ENCODE measurements at places on chromosomes 5 and 9. TPM values are rescaled to one million over a fixed set of nuclear protein-coding genes. Genes with fewer than 3 reads are reported as not detected.

Gene TOPORS
- 20.4 TPM for polyA plus RNA-seq

DNA sequence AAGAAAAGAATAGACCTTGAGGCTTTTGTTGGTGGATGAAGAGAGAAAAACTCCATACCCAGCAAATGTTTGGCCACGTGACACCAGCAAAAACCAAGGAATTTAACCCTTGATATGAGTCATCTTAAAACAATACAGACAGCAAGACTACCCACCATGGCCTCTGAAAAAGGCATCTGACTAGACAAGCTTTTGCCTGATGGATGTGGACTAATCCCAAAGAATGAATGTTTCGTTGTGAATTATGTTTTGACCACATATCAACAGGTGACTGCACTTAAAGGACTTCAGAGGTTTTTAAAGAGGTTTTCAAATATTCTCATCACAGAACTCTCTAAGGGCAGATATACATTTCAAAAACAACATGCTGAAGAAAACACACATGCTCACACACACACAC lies 33.0 kb upstream of the SLC1A3 start:
- DNase-seq = peak; percentile 37

- no peak for DNase-seq
These were observed 96.4 kb upstream of the NTRK2 start for GRCh38 chr9:84573083-84573482.

DNA sequence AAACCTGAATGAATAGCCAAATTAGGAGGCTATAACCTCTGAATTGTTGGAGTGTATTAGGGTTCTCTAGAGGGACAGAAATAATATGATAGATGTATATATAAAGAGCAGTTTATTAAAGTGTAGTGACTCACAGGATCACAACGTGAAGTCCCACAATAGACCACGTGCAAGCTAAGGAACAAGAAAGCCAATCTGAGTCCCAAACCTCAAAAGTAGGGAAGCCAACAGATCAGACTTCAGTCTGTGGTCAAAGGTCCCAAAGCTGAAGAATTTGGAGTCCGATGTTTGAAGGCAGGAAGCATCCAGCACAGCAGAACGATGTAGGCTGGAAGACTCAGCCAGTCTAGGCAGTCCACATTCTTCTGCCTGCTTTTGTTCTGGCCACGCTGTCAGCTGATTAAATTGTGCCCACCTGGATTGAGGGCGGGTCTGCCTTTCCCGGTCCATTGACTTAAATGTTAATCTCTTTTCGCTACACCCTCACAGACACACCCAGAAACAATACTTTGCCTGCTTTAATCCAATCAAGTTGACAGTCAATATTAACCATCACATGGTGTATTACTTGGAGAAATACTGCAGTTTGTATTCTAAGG lies 550.6 kb downstream of the CDH10 start:
- DNase-seq = no peak

DNA sequence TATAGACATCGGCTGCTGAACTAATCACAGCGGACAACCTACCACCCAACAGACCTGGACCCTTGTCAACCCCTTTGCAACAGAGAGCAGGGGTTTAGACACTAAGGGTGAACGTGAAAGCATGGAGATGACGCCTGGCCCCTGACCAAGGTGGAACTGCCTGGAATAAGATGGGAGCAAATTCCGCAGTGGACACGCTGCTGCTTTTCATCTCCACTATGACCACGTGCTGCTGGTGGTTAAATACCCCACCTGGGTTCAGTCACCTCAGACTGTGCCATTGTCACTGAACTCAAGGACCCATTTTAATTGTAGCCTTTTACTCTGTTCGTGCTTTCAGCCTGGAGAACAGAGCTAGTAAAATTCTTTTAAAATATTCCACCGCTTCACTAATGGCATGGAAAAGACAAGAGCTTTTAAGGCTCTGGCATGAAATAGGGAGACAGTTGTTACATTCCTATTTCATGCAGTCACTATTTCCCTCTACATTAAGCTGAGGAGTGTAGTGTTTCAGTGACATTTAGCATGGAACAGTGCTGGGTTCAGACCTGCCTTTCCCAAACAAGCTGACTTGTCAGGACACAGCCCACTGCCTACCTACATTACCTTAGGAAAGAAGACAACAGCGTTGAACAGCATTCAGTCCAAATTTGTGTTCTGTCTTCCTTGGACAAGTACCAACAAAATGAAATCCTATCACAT lies 96.8 kb downstream of the ANKRD18B start:
- DNase-seq = peak; percentile 55

Gene PCDHGB1
- polyA plus RNA-seq = 3.2 TPM

- no peak for DNase-seq
These were observed 14.9 kb downstream of the NR2F1-AS1 start for GRCh38 chr5:93566091-93566490.

DNA sequence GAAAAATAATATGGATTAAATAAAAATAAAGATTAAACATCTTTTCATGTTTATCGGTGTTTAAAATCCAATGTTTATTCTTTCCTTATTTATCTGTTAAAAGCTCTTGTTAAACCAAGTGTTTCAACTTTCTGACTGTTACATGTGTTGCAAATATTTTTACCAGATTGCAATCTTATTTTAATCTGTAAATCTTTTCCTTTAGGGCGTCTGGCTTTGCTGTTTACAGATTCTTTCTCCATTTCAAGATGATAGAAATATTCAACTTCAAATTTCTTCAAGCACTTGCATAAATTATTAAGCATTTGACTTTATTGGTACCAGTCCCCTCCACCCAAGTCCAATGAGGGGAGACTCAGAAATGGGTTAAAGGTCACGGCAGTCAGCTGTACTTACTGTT lies 16.9 kb upstream of the ABCA1 start:
- no peak for DNase-seq

DNA sequence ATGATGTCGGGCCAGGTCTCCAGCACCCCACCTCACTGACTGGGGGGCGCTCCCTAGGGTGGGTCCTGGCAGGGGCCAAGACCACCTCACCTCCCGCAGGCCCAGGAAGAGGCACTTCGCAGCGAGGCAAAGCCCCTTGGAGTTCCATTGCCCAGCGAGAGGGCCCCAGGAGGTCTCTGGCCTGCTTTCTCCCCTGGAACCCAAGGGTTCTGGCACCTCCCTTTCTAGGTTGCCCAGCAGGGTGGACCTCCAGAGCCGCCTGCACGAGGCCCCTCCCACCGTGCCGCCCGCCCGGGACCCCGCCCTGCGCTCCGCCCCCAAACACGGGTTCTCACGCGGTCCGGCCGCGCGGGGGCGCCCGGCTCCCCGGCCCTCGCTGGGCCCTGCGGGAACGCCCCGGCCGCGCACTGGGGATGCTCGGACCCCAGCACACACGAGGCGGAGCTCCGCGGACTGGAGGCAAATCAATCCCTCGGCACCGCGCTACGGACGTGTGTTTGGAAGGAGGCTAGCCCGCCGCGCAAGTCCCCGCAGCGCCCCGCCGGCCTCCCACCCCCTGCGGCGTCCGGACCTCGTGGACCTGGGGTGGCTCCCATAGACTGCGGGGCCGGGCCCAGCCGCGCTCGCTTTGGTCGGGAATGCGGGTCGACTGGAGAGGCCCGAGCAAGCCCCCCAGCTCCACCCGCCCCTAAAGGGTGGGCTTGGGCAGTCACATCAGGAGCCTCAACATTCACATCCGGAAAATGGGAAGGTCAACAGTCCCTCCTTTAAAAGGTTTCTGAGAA lies 99.5 kb upstream of the LMX1B start:
- DNase-seq = no peak

- DNase-seq = peak; percentile 47
These were observed 102.4 kb downstream of the DAPK1 start for GRCh38 chr9:87599901-87600610.

- DNase-seq = no peak
These were observed 8.1 kb upstream of the CYSTM1 start for GRCh38 chr5:140166911-140167310.

- no peak for DNase-seq
These were observed 1.2 kb downstream of the ST8SIA4 start for GRCh38 chr5:100901821-100902341.

GRCh38 chr5:117246424-117246823 lies 671.8 kb upstream of the SEMA6A start:
- no peak for DNase-seq

DNA sequence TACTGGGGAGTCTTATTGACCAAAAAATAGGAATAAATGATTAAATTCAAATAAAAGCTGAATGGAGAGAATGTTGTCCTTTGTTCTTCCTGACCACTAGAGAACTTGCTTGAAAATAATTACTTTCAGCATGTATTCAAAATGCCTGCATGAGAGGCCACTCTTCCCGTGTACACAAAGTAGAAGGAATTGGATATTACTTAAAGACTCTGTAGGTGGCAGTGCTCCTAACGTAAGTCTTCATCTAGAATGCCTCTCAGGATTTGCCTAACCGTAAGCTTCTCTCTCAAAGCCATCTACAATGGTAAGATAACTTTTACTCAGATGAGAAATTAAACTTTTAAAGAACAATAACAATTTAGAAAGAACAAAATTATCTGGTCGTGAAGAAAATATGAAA lies 620.0 kb upstream of the CCNG1 start:
- no peak for DNase-seq

GRCh38 chr5:155049569-155050383 lies 36.2 kb downstream of the KIF4B start:
- DNase-seq = no peak

- no peak for DNase-seq
These were observed 83.0 kb upstream of the IL33 start for GRCh38 chr9:6132650-6133049.

Gene CKMT2
- 0.11 TPM for polyA plus RNA-seq

DNA sequence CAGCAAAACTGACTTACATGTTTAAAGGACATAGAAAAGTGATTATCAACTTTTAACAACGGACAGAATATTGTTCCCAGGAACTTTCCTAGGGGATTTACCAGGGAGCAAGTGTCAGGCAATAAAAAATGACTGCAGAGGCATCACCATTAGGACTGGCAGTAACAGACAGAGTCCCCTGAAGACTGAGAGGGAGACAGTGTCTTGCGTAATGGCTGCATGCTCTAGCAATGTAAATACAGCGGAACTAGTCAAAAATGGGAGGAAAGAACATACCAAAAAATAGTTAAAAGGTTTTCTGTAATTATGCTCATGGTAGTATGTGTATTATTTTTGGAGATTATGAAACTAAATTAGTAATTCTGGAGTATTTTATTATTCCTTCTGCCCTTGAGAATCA lies 181.8 kb downstream of the CRB2 start:
- no peak for DNase-seq

Gene ANKRD31
- 0.02 TPM for polyA plus RNA-seq

Gene BTNL3
- polyA plus RNA-seq = not detected

Gene SLC27A6
- polyA plus RNA-seq = 0.04 TPM

Gene GZMA
- polyA plus RNA-seq = not detected
